ENCODE measurements at places on chromosomes 6 and 20.

DNA sequence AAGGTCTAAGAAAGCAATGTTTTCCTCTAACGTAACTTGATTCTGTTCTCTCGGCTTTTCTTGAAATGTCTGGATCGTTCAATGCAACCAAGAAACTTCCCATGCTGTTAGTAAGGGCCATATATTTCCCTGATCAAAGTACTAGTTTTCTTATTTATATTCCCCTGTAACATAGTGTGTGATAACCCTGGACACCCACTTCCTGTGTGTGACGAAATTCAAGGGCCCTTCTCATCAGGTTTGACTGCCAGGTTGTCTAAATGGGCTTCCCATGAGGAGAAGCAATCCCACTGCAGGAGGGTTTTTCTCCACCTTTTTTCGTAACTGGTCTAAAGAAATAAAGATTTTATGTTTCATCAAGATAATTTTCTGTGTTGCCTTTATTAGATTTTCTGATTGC is 102.6 kb upstream of the RPS6KA2 start:
- DNase-seq = no peak

GRCh38 chr6:155066361-155066760 is 71.2 kb downstream of the TIAM2 start:
- no peak for DNase-seq

DNA sequence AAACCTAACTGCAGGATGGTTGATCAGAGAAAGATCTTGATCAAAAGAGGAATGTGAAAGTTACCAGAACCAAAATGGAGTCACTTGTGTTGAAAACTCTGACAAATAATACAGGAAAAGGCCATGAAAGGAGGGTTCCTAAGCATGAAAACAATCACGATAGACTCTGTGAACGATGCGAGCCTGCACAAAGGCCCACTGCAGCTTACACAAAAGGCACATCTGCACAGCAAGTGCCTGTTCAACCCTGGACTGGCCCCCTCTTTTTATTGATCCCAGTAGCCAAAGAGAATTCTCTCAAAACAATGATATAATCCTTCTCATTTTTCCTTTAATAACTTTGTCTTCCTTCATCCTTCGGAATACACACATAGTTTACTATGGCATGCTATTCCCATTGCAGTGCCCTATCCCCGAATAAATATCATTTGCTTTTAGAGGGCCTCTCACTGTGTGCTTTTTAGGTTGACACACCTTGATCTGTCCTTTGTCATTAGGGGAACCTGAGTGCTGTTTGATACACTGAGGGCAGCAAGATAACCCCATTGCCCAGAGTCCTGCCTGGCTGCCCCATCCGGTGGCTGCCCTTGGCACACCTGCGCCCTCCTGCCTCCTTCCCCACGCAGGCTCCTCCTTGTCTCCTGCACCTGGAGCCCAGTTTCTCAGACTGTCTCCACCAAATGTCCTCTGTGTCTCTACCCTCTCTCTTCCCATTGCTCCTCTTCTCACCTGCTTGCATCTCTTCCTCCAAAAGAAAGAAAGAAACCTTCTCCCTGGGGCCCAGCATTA is 98.3 kb upstream of the FRMD1 start:
- no peak for DNase-seq

DNA sequence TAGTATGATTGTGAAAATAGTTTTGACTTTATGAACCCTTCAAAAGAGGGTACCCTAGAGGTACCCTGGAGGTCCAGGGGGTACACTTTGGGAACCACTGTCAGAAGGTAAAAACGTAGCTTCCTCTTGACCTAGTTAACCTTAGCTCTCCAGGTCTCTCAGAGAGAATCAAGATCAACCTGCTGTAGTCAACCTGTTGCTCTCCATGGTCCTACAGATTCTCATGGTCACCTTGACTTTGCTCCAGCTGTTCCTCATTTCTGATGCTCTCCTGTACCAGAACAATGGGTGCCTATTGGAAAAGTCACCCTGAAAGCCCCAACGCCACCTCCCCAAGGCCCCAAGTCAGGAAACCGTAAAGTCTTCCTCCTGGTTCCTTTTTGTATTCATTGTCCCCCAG is 294.4 kb upstream of the CDH4 start:
- DNase-seq = no peak

GRCh38 chr20:62543470-62544302 is 67.9 kb upstream of the GATA5 start:
- no peak for DNase-seq

DNA sequence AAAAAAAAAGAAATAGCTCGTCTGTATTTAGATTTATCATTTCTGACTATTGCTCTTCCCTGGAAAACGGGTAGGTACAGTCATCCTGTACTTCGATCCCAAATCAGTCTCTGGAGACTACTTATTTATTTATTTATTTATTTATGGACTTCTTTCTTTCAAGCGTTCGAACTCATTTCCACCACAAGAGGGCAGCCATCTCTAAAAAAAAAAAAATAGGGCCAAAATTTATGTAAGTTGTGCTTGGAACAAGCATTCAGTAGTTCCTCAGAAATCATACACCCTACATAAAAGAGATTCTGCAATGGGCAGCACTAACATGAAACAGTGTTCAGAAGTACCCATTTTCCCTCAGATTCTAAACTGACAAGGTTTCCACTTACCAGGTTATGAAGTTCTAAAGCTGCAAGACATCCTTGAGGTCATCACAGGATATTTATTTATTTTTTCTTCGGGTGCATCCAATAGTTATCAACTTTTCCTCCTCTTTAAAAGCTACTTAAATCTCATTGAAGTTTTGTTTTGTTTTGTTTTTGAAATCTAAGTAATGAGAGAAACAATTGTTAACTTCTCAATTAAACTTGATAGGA is 1.9 kb upstream of the BMP2 start:
- DNase-seq = no peak

DNA sequence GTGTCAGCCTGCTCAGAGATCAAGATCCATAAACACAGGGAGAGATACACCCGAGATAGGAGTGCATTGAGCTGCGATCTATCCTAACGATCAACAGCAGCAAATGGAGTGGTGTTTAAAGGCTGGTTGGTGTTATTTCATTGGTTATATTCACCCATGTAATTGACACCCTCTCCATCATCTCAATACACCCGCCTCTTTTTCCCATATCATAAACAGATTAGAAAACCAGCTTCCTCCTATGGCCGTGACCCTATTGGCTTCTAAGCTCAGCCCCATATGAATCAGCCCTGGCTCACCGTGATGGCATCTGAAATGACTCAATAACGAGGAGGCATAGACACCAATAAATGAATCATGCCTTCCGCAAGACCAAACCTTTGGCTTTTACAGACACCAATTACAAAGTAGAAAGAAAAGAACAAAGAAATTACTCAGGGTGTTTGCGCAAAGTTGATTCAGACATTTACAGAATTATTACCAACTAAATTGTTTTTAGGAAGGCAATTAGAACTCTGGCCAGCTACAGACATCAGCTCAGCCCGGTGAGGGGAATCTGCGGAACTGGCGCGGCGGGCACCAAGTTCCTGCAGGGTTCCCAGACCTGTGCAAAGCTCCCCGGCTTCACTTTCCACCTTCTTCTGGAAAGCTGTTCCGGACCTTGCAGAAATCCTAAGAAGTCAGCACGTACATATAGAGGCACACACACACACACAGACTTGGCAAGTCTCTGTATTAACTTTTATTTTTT is 11.5 kb downstream of the PMEPA1 start:
- DNase-seq = no peak

DNA sequence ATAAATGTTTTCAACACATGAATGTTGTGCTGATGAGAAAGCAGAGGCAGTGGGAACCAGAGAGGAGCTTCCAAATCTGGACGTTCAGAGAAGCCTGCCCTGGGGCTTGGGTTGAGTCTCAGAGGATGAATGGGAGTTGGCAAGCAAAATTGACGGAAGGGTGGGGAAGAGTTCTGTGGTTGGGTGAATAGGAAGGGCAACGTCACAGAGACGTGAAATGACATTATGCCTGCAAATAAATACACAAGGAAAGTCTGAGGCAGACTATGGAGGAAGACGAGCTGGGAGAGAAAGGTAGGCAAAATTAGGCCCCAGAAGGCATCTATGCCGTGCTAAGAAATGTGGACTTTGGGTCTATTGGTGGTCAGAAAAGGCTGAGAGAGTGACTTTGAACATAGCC is 25.2 kb upstream of the SGK1 start:
- DNase-seq = no peak

DNA sequence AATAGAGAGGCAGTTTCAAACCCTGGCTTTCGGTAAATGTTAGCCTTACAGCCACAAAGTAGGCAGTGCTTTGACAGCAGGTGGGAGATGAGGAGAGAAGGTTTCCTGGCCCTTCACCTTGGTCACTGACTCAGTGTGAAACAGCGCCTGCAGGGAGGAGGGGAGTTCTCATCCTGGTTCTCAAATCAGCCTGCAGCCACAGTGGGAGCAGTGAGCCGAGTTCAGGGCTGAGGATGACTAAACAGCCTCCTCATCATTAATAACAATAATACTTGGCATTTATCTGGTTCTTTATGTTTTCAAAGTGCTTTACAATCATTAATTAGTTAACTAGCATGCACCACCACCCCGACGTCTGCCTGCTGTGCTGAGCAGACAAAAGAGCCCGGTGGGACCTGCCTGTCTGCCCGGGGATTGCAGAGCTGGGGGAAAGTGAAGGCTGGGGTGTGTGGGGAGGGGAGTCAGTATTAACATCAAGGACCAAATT is 59.6 kb downstream of the PRDM1 start:
- DNase-seq = no peak

- no peak for DNase-seq
Measured at GRCh38 chr6:132101535-132101934, 150.4 kb upstream of the CCN2 start.

GRCh38 chr20:24136659-24137246 is 148.2 kb upstream of the GGTLC1 start:
- no peak for DNase-seq

- DNase-seq = no peak
Measured at GRCh38 chr6:24721461-24722215, 2.7 kb upstream of the C6orf62 start.

DNA sequence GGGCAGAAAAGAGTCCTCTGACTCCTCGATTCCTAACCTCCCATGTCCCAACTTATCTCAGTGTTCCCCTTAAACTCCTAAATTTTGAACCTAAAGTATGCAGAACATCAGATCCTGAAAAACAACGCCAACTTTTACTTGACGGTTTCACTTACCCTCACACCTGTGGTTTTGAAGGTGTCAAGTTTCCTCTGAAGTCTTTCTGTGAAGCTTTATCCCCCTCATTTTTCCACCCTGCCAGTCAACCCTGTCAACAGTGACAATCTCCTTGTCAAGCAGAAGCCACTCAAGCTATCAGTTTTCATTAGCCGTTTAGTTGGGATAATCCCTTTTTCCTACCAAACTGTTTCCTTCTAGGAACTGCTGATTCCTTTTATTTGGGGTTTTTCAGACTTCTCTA is 245.4 kb upstream of the PREP start:
- no peak for DNase-seq

DNA sequence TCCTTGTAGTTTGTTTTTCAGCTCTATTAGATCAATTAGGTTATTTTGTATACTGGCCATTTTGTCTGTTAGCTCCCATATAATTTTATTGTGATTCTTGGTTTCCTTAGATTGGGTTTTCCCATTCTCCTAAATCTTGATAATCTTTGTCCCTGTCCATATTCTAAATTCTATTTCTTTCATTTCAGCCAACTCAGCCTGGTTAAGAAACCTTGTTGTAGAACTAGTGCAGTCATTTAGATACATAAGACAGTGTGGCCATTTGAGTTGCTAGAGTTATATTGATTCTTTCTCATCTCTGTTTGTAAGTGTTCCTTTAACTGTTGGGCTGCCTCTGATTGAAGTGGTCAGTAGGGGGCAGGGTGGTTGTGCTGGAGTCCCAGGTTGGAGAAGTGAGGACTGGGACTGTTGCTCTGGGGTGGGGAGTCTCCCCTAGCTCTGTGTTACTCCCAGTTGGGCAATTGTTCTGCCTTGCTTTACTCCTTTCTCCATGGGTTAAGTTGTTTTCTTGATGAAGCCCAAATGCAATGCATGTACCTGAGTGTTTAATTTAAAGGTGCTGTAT is 98.8 kb upstream of the NRN1 start:
- DNase-seq = no peak

DNA sequence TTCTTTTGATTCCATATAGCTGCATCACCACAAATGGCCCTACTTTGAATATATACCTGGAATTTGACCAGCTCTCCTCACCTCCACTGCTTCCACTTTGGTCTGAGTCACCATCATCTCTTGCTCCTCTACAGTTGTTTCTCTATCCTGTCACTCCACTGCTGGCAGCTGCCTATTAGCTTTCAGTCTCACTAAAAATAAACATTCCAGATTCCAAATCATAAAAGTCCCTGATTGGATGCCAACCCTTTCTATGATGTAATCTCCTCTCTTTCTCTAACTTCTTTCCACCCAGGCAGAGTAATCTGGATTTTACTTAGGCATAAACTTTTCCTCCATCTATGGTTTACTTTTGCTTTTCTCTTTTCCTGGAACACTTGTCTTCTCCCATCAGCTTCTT is 49.1 kb downstream of the RFPL4B start:
- DNase-seq = no peak

DNA sequence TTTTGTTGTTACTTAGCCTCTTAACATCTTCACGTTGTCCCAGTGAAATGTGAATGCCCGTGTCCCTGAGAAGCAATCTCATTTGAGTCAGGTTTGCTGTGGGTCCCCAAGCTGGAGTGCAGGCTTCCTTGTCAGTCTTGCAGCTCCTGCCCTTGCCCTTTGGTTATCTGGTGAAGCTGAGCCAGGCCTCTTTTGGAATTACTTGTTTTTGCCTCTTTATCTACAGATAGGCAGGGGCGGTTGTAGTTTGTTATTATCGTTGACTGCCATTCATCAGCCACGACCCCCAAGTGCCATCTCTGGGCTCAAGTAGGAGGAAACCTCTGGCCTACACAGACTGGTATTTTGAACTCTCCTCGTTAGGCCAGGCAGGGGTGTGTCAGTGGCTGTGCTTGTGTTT is 2.2 kb downstream of the TMEM14C start:
- DNase-seq = no peak

- DNase-seq = no peak
Measured at GRCh38 chr6:22673474-22673873, 104.1 kb downstream of the HDGFL1 start.

DNA sequence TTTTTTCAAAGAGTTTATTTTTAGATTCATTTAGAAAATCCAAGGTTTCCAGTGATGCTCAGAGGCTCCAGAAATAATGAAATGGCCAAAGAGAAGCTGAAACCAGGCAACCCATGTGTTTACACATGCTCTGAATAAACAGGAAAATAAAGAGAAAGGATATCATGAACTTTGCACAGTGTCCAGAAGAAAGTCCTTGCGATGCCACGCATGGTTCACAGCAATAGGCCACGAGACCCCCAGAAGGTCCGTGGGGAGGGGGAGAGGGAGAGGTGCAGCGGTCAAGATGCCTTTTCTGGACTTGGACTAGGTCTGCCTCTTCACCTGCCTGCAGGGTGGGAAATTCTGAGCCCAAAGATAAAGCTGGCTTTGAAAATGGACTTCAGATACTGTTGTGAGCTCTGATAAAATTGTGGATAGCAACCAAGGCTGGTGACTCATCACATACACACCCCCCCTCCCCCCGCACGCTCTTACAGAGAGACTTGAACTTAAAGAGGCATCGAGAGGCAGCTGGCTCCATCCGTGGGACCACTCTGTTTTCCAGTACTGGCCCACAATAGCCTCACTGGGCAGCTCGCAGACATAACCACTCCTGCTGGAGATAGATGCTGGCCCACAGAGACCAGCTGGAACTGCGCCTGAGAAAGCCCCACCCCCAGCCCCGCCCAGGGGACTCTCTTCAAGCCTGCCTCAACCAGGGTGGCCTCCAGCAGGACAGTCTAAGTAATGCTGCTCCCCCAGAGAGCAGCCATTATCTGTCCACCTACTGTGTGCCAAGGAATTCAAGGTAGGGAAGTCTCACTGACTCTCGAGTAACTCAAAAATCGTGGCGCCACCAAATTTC is 21.2 kb upstream of the NFATC2 start:
- DNase-seq = no peak

- no peak for DNase-seq
Measured at GRCh38 chr6:53273370-53273769, 75.4 kb downstream of the ELOVL5 start.

Measured in activated T-helper 1 cell treated with anti-CD3 and anti-CD28 coated beads, Interleukin-2, amount 50 U/mL, for 16 hours (primary cell).